ENCODE measurements at places on chromosomes 16 and 17.
A peak's percentile ranks its signal among the peaks of the same experiment; 100 is the strongest.

DNA sequence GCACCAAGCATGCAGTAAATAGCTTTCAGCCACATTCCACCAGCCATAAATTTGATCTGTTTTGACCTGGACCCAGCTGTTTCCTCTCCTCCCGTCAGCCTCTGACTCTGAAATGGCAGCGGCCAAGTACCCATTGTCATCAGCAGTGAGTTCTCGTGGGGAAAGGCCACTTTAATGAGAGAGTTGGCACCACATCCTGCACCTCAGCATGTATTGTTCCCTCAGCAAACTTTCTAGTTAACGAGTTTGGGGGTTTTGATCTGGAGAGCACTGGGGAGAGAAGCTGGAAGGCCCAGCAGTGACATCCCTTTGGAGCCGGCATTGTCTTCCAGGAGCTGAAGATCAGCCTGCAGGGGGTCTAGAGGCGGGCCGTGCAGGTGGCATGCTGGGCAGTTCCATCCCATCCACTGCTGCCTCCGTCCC, 84.9 kb downstream of the RPA1 start:
- DNase-seq = no peak

DNA sequence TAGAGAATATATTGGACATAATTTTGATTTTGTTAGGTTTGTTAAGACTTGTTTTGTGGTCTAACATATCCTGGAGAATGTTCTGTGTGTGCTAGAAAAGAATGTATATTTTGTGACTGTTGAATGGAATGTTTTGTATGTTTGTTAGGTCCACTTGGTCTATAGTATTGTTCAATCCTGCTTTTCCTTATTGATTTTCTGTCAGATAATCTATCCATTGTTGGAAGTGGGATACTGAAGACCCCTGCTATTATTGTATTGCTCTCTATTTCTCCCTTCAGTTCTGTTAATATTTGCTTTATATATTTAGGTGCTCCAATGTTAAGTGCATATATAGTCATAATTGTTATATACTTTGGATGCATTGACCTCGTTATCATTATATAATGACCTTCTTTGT, 33.0 kb upstream of the NKD1 start:
- DNase-seq = no peak

- DNase-seq = no peak
Observed at GRCh38 chr16:54239456-54239855, 47.1 kb downstream of the IRX3 start.

GRCh38 chr17:80424878-80425765, 10.2 kb downstream of the ENDOV start:
- DNase-seq = no peak

GRCh38 chr17:14078027-14078426, 8.7 kb downstream of the COX10 start:
- no peak for DNase-seq

- peak; percentile 59 for DNase-seq
Observed at GRCh38 chr17:3827124-3827773, 18.8 kb downstream of the NCBP3 start.

DNA sequence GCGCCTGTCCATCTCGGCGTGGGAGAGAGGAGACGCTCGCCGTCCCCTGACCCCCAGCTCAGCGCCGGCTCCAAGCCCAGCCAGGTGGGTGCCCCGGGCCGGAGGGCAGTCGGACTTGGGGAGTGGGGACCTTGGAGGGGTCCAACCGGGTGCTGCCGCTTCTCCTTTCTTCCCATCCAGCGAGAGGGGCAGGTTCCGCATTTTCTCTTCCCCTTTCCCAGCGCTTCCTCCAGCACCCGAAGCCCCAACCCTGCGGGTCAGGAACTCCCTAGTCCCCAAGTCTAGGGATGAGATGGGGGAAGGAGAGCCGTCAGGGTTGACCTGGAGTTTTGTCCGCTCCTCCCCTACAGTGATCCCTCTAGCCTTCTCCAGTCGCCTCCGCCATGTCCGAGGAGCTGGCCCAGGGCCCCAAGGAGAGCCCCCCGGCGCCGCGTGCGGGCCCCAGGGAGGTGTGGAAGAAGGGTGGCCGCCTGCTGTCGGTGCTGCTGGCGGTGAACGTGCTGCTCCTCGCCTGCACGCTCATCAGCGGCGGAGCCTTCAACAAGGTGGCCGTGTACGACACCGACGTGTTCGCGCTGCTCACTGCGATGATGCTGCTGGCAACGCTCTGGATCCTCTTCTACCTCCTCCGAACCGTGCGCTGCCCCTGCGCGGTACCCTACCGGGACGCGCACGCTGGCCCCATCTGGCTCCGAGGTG, at the start of gene OTOP2:
TSS of gene OTOP2 (plus strand) at position 24 of the 699 bp plus-strand sequence. CDS start at position 384, 360 bp downstream.
- no peak for DNase-seq

DNA sequence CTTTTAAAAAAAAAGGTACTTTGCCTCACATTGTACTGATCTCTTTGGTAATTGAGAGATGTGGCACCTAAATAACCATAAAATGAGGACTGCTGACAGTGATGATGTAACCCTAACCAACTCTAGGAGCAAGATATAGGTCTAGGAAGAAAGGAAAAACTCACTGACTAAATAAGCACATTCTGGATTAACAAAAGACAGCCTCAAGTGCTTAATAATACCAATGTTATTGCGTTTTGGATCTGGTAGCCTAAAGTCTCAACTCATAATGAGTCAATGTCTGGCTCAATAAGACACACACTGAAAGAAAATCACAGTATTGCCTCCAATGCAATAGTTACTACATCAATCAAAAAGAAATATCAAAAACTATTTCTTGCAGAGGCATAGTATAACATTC, 3.0 kb downstream of the ERN1 start:
- no peak for DNase-seq

- DNase-seq = no peak
Observed at GRCh38 chr17:61260071-61260797, 139.4 kb upstream of the TBX2 start.

DNA sequence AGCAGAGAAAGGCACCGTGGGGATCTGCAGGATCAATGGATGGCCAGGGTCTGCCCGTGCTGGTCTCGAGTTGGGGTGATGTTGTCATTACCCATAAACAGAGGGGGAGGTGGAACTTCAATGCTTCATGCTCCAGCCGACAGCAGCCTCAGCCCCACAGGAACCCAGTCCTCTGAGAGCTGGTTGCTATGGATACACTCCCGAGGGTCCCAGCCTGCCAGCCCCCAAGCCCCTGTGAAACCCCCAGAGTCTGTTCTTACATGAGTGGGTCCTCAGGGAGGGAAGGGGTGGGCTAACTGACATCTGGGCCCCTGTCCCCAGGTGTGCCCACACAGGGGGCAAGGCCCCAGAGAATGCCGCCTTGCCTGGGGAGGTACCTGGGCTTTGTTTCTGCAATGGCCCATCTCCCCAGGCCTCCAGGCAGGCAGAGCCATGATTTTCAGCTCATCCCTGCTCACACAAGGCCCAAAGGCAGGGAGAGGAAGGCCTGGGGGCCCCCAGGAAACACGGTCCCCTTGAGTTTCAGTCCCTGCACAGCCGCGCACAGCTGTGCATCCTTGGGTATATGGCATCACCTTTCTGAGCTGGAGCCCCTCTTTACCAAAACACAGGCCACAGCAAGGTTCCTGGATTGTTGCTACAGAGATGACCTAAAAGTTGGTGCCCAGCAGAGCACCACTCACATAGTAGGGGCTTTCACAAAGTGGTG, 223.7 kb downstream of the ZNF423 start:
- DNase-seq = no peak

- DNase-seq = no peak
Observed at GRCh38 chr17:33385713-33386112, 92.6 kb upstream of the ASIC2 start.

GRCh38 chr16:85917959-85918358, 19.0 kb downstream of the IRF8 start:
- no peak for DNase-seq
